ELR (cell line): ENCODE measurements at places on chromosomes 5 and 9.

- no peak for DNase-seq
Observed at GRCh38 chr5:126809916-126810315, 33.0 kb downstream of the LMNB1 start.

DNA sequence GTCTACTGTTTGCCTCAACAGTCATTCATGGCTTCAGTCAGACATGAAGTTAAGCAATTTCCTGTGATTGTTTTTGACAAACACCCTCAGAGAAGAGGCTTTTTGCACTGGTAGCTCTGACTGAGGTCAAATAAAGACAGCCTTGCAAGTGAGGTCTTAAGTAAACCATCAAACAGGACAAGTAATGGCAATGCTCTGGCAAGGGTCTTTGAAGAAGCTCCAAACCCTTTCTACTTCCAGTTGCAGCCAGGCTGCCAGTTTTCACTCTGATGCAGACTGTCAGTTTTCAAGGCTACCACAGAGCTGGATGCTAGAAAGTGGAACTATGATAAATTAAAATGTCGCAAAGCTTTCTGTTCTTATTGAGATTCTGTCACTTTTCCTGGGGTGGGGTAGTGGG, 421.5 kb upstream of the PTGER4 start:
- no peak for DNase-seq

DNA sequence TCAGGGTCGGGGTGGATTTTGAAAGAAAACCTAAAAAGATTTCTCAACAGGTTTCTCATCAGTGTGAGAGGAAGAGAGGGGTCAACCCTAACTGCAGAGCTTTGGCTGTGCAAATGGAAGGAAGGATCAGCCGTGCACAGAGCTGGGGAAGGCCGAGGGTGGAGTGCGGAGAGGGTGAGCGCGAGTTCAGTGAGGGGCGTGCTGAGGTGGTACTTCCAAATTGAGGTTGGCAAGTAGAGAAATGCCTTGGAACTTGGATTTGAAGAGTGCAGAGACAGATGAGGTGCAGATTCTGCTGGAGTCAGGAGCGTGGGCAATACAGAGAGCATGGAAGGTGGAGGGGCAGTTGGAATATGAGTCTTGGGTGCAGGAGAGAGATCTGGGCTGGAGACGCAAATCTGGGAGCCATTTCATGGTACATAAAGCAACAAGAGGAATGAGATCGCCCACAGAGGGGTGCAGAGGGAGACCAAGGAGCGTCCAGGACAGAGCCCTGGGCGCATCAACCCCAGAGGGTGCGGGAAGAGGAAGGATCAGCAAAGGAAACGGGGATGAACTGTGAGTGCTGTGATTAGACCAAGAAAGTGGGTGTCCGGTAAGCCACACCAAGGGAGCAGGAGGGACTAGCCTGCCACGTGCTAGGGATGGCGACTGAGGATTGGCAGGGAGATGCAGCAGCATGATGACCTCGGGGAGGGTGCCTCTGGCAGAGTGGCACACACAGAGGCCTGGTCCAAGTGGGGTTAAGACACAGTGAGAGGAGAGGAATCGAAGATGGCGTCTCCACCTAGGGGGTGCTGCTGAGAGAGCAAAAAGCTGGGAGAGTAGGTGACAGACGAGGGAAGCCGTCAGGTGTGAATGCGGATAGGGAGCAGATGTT, 105.8 kb downstream of the ADAMTS2 start:
- no peak for DNase-seq

DNA sequence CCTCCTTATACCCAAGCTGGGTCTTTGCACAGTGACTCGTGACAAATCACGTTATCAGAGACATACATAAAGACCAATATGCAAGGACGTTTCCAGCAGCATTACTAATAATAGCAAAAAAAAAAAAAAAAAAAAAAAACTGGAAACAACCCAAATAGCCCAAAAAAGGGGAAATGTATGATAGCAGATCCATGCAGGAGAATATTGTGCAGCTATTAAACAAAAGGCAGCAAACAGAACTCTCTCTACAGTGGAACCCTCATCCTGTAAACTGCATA, 37.7 kb downstream of the C5orf15 start:
- DNase-seq = no peak

DNA sequence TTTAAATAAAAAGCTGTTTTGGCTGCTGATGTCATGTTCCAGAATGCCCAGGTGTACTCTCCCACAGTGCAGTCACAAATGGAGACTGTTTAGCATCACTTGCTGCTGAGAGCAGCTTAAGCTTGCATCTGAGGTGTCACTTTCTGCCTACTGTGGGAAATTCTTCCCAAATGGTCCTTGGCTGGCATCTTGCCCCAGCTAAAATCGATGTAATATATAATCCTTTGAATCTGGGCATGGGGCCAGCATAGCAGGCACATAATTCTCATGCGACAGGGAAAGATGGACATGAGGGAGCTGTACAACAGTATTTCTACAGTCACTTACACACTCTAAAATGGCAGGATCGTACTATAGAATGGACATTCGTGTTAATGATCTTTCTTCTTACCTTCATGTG, 144.3 kb downstream of the MACIR start:
- DNase-seq = no peak

- DNase-seq = no peak
Observed at GRCh38 chr9:27755846-27756245, 182.6 kb upstream of the C9orf72 start.

- DNase-seq = no peak
Observed at GRCh38 chr5:37054391-37054790, 177.8 kb downstream of the NIPBL start.

GRCh38 chr9:69657269-69657668, 14.9 kb downstream of the APBA1 start:
- DNase-seq = no peak

DNA sequence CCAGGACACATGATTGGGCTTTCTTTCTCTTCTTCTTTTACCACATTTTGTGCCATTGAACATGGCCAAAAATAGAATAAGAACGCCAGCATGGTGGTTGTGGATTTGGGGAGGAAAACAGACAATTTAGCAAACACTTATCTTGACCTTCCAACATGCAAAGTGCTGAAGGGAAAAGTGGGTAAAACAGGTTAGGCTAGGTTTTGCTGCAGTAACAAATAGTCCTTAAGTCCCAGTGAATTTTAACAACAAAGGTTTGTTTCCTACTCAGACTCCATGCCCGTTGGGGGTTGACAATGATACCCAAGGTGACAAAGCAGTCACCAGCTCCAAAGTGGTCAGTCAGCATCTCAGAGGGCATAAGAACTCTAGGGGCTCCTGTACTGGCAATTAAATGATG, 43.2 kb upstream of the STC2 start:
- no peak for DNase-seq

DNA sequence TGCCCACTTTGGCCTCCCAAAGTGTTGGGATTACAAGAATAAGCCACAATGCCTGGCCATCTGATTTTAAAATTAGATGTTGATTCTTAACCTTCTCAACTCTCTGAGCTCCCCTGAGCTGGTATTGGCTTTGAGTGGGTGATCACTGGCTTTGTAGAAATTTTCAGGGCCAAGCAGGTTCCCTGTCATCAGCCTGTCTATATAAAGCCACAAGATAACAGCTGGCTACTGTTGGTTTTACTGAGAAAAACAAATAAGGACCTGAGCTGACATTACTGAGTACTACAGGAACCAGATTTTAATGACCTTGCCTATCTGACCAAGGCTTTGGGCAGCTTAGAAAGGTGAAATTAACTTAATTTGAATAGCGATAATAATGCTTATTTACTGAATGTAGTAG, 153.6 kb downstream of the MSX2 start:
- no peak for DNase-seq

DNA sequence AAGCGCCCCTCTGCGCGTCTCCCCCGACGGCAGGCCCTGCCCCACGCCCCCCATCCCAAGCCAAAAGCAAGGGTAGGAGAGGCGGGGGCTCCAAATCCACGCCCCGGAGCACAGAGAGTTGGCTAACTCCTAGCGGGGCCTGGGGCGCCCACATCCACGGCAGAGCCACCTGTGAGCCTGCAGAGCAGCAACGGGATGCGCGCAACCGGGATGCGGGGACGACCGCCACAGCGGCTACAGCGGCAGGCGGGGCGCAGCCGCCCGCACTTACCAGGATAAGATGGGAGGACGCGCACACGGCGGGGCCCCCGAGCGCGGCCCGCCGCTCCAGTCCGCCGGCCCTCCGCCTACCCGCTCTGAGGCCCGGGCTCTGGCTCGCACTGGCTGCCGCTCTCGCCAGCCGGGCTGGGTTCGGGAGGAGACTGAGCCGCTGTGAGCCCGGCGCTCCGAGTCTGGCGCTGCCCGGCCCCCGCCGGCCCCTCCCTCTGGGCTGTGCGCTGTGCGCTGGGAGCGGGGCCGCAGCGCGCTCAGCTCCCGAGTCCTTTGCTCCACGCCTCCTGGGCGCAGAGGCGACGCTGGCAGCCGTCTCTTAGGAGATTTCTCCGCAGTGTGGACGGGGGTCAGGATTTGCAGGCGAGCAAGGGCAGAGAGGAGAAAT, at the start of gene SLC24A2:
Gene SLC24A2, minus strand, starts transcription at position 424 of the 658 bp plus-strand sequence.
- no peak for DNase-seq

DNA sequence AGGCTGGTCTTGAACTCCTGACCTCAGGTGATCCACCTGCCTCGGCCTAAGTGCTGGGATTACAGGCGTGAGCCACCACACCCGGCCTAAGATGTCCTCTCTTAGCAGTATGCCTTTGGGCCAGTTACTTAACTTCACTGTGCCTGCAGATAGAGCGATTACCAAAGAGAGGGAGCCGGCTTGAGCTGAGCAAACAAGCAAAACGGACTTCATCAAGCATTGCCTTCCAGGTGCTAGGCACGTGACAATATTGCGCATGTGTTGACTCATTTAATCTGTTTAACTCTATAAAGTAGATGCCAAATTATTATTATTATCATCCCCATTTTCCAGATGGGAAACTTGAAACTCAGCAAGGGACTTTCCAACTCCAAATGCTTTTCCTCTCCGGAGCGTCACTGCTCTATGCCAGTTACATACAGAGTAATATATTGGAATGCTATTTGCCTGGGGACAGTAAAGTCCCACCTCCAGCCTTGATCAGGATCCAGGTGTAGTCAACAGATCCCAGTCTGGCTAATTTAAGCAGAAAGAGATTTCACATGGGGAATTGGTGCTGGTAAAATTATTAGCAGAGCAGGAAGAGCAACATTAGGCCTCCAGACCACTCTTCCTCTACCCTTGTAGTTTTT, 5.6 kb upstream of the C9orf152 start:
- no peak for DNase-seq

GRCh38 chr5:1915316-1915715, 32.6 kb upstream of the IRX4 start:
- DNase-seq = no peak

DNA sequence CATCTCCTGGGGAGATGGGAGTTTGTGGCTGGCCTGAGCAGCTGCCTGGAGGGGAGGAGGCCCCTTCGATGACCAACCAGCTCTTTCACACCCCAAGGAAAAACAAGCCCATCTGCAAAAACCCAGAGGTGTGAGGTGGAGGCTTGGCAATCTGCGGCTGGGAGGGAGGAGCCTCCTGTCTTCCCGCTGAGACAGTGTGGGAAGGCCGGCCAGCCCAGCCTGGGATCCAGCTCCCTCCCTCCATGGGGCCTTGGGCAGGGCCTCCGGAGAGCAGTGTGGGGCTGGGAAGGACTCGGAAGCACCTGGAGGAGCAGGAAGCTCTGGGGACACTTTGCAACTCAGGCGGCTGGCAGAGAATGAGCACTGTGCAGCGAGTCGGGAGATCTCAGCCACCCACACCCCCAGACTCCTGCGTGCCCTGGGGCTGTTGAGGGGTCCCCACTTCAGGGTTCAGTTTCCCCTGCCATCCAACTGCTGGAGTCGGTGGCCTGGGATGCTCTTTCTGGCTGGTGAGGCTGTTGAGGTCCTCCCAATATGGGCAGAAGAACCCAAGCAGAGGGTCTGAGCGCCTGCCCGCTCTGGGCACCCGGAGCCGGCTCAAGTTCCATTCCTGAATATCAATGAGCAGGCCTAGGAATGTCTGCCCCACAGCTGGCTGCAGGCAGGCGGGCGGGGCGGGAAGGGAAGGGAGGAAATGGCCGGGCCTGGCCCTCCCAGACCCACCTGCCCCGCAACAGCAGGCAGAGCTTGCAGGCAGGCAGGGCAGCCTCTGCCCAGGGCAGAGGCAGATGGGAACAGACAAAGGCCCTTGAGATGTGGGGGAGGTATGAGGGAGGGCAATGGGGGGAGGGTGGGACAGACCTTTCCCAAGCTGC, 101.1 kb downstream of the FGF18 start:
- peak; percentile 34 for DNase-seq

DNA sequence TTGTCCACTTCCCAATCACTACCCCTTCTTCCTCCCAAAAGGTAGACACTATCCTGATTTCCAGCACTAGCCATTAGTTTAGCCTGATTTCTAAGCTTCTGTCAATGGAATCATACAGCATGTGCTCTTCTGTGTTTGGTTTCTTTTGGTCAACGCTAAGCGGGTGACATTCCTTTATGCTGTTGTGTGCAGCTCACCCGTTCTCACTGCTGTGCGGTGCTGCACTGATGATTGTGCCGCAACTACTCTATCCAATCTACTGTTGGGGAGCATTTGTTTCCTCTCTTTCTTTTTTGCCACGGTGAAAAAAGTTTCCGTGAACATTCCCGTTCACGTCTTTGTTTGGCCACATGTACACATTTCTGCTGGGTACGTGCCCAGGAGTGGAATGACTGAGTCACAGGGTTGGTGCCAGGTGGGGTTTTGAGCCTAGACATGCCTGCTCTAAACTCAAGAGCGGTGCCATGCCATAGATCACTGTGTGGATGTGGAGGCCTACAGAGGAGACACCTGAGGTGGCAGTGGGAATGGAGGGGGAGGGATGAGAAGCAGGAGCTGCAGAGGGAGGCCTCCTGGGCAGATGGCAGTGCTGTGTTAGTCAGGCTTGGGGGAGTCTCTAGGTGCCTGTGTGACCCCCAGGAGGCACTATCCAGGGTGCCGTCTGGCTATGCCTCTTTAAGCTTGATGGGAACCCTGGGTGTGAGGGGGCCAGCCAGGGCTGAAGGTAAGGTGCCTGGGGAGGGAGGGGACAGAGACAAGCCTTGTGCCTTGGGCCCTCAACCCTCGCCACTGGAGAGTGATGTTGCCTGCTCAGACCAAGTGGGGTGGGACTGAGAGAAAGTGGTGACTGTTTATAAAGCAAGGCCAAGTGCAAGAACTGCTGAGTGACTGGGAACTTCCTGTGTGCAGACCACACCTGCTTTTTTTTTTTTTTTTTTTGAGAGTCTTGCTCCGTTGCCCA, 11.4 kb upstream of the ANKRD33B start:
- peak; percentile 61 for DNase-seq

DNA sequence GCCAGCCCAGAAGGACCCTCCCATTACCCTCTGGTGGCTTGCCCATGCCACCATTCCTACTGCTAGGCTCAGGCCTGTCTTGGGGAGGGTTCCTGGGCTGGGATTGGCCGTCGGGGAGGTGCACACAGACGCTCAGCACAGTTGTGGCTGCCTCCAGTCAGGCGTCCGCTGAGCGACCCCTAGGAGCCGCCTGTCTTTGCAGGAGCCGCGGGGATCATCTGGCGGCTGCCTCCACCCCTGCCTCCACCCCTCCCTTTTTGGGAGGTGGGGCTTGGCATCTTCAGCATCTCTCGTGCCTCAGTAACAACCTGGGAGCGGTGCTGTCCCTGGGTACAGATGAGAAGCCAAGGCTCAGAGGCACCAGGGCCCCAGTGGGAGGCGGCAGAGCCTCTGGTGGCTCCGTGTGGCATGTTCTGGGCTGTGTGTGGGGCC, 39.6 kb downstream of the RXRA start:
- DNase-seq = no peak
